ENCODE measurements at places on chromosomes 1 and 21. TPM values are rescaled to one million over a fixed set of nuclear protein-coding genes. Genes with fewer than 3 reads are reported as not detected.

GJA8 gene
- total RNA-seq, result 1.1 TPM

ZNF691 gene
- 16.0 TPM for total RNA-seq

RHD gene
- total RNA-seq, result not detected

EXO1 gene
- 0.36 TPM for total RNA-seq

RPE65 gene
- 0.57 TPM for total RNA-seq

KRTAP13-2 gene
- not detected for total RNA-seq

HRNR gene
- total RNA-seq, result not detected

IGSF3 gene
- total RNA-seq, result 30.4 TPM

SRSF11 gene
- 71.5 TPM for total RNA-seq

THEM5 gene
- total RNA-seq, result not detected

FABP3 gene
- total RNA-seq, result 54.1 TPM

ACTRT2 gene
- 7.2 TPM for total RNA-seq

NLRP3 gene
- 1.1 TPM for total RNA-seq

DNM3 gene
- 5.3 TPM for total RNA-seq

SPRR5 gene
- not detected for total RNA-seq

NUDT4B gene
- 88.4 TPM for total RNA-seq

LCE2B gene
- total RNA-seq, result 3.2 TPM

SPRR1B gene
- not detected for total RNA-seq

OR2L3 gene
- total RNA-seq, result 0.41 TPM

LCA5L gene
- 3.7 TPM for total RNA-seq

PGLYRP3 gene
- total RNA-seq, result not detected

PTPRU gene
- total RNA-seq, result 49.9 TPM

MATN1 gene
- not detected for total RNA-seq

RBBP4 gene
- total RNA-seq, result 122 TPM

IFI44L gene
- total RNA-seq, result 7.4 TPM

CHI3L2 gene
- 0.82 TPM for total RNA-seq

NIPAL3 gene
- 125 TPM for total RNA-seq

PIGR gene
- 1.9 TPM for total RNA-seq

LHX4 gene
- not detected for total RNA-seq

COL8A2 gene
- total RNA-seq, result 7.9 TPM

RNF19B gene
- 16.7 TPM for total RNA-seq

PRDM15 gene
- total RNA-seq, result 18.1 TPM

C1orf52 gene
- total RNA-seq, result 12.7 TPM
